Colonic mucosa (tissue), 4 donors: ENCODE measurements at places on chromosomes 7 and 10. TPM values are rescaled to one million over a fixed set of nuclear protein-coding genes. Genes with fewer than 3 reads are reported as not detected.

DNA sequence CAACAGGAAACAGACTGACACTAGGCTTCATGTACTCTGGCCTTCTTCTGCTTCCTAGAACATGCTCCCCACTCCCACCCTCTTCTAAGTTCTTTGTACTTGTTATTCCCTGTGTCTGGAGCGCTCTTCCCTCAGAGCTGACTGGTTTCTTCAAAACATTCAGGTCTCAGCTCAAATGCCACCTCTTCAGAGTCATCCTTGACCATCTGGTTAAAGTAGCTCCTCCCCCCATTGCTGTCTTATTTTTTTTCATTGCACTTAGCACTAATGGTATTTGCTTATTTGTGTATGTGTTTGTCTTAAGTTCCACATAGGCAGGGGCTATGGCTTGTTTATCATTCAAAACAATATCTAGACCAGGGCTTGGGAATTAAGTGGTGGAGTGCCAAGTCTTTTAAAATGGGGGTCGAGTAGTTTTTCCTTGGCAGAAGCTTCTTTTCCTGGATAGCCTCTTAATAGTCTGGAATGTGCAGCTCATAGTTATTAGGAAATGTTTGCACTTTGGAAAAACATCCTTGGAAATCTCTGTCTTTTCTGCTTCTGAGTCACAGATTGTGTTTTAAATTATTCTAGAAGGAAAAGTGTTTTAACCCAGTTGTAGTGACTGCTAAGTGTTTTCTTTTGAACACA, 60.0 kb downstream of the RALA start:
- no peaks in the 10 kb centered on the region for H3K27me3 ChIP-seq
- no peak overlapping the region for H3K27ac ChIP-seq
- no peaks in the 10 kb centered on the region for H3K36me3 ChIP-seq
- H3K4me1 ChIP-seq, result peaks cover 4% of the 10 kb centered on the region
- no peak for DNase-seq

Gene EGR2
- total RNA-seq, result 8.2 TPM

- H3K4me1 ChIP-seq, result no peaks in the 10 kb centered on the region
- DNase-seq, result no peak
- H3K4me3 ChIP-seq, result no peak overlapping the region
- no peak overlapping the region for H3K27ac ChIP-seq
- no peaks in the 10 kb centered on the region for H3K27me3 ChIP-seq
Observed at GRCh38 chr7:112411186-112411795, 39.0 kb upstream of the IFRD1 start.

GRCh38 chr7:17299483-17299991, 1.1 kb downstream of the AHR start:
- H3K36me3 ChIP-seq, result no peaks in the 10 kb centered on the region
- H3K4me3 ChIP-seq, result peak overlapping the region; percentile 95

- no peaks in the 10 kb centered on the region for H3K27me3 ChIP-seq
- H3K4me1 ChIP-seq, result no peaks in the 10 kb centered on the region
- no peak overlapping the region for H3K27ac ChIP-seq
Observed at GRCh38 chr7:155796381-155797261, 15.6 kb downstream of the SHH start.

GRCh38 chr7:116447436-116447835, 52.1 kb upstream of the CAV2 start:
- H3K4me3 ChIP-seq, result no peak overlapping the region
- no peaks in the 10 kb centered on the region for H3K4me1 ChIP-seq
- H3K27ac ChIP-seq, result no peak overlapping the region
- H3K36me3 ChIP-seq, result no peaks in the 10 kb centered on the region
- no peaks in the 10 kb centered on the region for H3K27me3 ChIP-seq
- DNase-seq, result no peak

GRCh38 chr7:7099584-7100014, 82.7 kb upstream of the C1GALT1 start:
- no peak overlapping the region for H3K27ac ChIP-seq
- peak; percentile 51 for DNase-seq
- no peak overlapping the region for H3K4me3 ChIP-seq
- H3K27me3 ChIP-seq, result no peaks in the 10 kb centered on the region

- DNase-seq, result no peak
- no peak overlapping the region for H3K27ac ChIP-seq
- no peaks in the 10 kb centered on the region for H3K4me1 ChIP-seq
- no peak overlapping the region for H3K4me3 ChIP-seq
Observed at GRCh38 chr10:126872135-126872534, 33.1 kb upstream of the DOCK1 start.

- H3K27ac ChIP-seq, result no peak overlapping the region
- DNase-seq, result no peak
- no peaks in the 10 kb centered on the region for H3K36me3 ChIP-seq
- no peak overlapping the region for H3K4me3 ChIP-seq
Observed at GRCh38 chr7:7738177-7738576, 19.8 kb upstream of the RPA3 start.

Gene PLCE1
- total RNA-seq, result 45.5 TPM

Gene GNGT1
- not detected for total RNA-seq

DNA sequence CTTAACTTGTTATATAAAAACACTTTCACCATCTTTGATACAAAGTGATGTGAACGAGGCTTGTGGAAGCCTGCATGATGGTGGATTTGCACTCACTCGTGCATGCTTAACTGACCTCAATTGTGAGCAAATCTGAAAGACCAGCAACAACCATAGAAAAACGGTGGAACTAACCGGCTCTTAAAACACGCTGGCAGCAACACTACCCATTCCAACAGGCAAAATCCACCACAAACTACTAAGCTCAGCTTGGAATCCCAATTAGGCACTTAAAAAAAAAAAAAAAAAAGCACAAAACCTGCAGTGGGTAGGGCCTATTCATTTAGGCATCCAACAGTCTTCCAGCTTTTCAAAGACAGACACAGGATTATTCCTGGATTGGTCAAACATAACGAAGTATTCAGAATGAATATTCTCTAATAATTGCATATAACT, 1.8 kb downstream of the GDI2 start:
- DNase-seq, result peak; percentile 20
- H3K4me3 ChIP-seq, result peak overlapping the region; percentile 78
- no peaks in the 10 kb centered on the region for H3K27me3 ChIP-seq
- H3K27ac ChIP-seq, result no peak overlapping the region

DNA sequence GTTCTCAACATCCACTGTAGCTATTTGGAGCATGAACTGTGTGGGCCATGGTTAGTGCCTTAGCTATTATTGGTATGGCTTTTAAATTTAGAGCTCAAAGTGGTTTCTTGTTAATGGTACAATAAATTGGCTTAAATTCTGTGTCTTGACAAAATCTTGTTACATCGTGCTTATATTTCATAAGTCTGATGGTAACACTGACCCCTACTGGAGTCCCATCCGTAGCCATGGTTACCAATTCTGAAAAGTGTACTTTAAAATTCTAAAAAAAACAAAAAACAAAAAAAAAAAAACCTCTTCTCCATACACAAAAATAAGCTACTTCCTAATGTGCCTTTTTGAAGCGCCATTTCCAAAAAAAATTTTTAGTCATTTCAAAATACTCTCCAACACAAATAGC, 6.4 kb upstream of the RPP30 start:
- H3K27me3 ChIP-seq, result no peaks in the 10 kb centered on the region
- H3K4me1 ChIP-seq, result no peaks in the 10 kb centered on the region
- no peak overlapping the region for H3K4me3 ChIP-seq
- no peak overlapping the region for H3K27ac ChIP-seq
- DNase-seq, result no peak

Gene SCART1
- 1.3 TPM for total RNA-seq

DNA sequence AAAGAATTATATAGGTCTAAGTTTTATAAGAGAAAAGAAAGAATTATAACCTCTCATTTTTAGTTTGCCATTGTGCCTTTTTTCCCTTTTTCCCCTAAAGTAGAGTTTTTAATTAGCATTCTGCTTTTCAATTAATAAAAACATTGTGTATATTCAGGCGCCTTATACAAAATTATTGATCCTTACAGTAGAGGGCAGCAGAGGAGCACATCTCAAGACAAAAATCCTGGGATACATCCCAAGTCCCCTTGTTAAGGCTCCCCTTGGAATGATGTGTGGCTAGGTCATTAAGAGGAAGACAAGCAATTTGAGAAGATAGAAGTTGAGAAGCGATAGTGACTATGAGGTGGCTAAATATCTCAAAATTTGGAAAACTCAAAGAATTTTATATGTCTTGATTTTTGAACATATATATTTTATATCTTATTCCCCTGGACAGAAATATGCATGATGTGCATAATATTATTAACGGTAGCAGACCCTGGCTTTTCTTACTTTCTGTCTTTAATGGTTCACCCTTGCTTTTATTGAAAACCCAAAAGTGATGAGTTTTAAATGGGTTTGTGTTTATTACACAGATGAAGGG, 19.1 kb upstream of the TPK1 start:
- no peaks in the 10 kb centered on the region for H3K4me1 ChIP-seq
- no peaks in the 10 kb centered on the region for H3K27me3 ChIP-seq
- H3K4me3 ChIP-seq, result no peak overlapping the region
- no peaks in the 10 kb centered on the region for H3K36me3 ChIP-seq
- no peak for DNase-seq
- no peak overlapping the region for H3K27ac ChIP-seq

Gene NPFFR1
- 0.08 TPM for total RNA-seq

Gene RPEL1
- not detected for total RNA-seq

DNA sequence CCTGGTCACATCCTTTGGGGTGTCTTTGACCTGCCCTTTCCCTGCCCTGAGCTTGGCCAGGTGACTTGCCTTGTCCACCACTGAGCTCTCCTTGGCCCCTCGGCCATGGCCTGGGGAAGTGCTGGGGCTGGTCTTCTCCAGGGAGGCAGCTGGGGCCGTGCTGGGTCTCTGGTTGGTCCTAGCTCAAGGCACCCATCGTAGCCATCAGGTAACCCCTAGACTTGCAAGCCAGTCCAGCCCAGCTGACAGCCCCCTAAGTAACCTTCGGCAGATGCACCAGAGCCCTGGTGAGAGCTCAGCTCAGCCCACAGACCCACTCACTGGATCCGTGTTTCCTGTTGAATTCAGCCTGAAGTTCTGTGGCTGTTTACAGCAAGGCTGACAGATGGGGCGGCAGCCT, 176.2 kb upstream of the SHH start:
- no peaks in the 10 kb centered on the region for H3K4me1 ChIP-seq
- no peak for DNase-seq
- no peaks in the 10 kb centered on the region for H3K27me3 ChIP-seq
- no peak overlapping the region for H3K4me3 ChIP-seq

GRCh38 chr7:44631458-44632115, 25.2 kb downstream of the OGDH start:
- no peak for DNase-seq
- peak overlapping the region; percentile 53 for H3K27ac ChIP-seq
- no peaks in the 10 kb centered on the region for H3K27me3 ChIP-seq
- H3K4me1 ChIP-seq, result peaks cover 40% of the 10 kb centered on the region
- H3K4me3 ChIP-seq, result no peak overlapping the region

DNA sequence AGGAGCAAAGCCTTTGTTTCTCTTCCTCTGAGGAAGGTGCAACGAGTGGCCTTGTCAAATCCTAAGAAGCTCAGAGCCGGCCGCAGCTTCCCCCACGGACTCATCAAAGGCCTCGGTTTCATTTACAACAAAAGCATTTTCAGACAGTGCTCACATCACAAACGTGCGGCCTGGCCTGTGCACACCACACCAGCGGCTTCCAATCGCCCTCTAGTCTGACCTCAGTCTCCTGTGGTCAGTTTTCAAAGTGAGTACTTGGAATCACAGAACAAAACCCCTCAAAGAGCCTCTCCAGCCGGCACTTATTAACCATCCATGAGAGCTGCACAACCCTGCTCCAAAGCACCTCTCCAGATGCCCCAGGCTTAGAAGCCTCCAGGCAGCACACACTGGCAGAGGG, 3.3 kb downstream of the RADIL start:
- no peak overlapping the region for H3K4me3 ChIP-seq
- peaks cover 3% of the 10 kb centered on the region for H3K4me1 ChIP-seq

DNA sequence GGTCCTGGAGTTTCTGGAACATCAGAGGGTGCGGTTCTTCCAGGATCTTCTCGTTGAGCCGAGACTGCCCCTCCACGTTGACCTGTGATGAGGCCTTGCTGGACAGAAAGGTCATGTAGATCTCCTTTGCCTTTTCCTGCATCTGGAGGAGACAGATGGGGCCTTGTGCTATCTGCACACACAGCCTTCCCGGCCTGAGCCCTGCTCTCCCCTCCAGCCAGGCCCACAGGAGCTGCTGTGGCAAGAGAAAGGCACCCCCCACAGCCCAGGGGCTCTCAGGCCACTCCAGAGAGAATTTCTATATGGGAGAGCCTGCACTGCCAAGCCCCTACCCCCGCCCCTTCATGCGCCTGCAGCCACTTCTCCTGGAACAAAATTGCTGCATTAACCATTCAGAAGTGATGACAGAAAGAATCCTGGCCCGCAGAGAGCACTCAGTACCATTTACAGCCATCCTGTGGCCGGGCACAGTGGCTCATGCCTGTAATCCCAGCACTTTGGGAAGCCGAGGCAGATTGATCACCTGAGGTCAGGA, 26.9 kb downstream of the RGS10 start:
- H3K4me3 ChIP-seq, result no peak overlapping the region
- DNase-seq, result no peak
- no peaks in the 10 kb centered on the region for H3K27me3 ChIP-seq
- H3K27ac ChIP-seq, result no peak overlapping the region

- H3K36me3 ChIP-seq, result no peaks in the 10 kb centered on the region
- no peak overlapping the region for H3K27ac ChIP-seq
Observed at GRCh38 chr7:130950741-130951140, 216.7 kb upstream of the KLF14 start.

GRCh38 chr7:12229046-12229445, 18.0 kb downstream of the TMEM106B start:
- H3K4me3 ChIP-seq, result no peak overlapping the region
- H3K4me1 ChIP-seq, result no peaks in the 10 kb centered on the region
- no peak for DNase-seq
- H3K27me3 ChIP-seq, result no peaks in the 10 kb centered on the region
- H3K27ac ChIP-seq, result no peak overlapping the region
- H3K36me3 ChIP-seq, result no peaks in the 10 kb centered on the region

GRCh38 chr10:17033529-17034260, 95.9 kb downstream of the CUBN start:
- no peak overlapping the region for H3K4me3 ChIP-seq
- DNase-seq, result no peak
- H3K4me1 ChIP-seq, result no peaks in the 10 kb centered on the region
- H3K27ac ChIP-seq, result no peak overlapping the region

DNA sequence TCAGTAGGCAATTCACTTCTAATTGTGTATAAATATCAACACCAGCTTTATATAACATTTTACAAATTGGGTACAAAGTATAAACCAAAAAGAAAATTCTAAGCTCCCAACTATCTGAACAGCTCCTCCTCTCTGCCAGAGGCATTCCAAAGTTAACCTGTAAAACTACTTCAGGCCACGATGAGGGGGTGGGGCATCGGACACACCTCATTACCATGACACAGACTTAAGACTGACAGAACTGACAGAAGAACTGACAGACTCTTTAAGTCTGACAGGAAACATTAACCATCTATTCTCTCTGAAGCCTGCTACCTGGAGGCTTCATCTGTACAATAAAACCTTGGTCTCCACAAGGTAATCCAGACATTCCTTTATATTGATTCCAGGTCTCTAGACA, 12.3 kb downstream of the ESYT2 start:
- H3K27me3 ChIP-seq, result no peaks in the 10 kb centered on the region
- no peak overlapping the region for H3K4me3 ChIP-seq
- peaks cover 33% of the 10 kb centered on the region for H3K4me1 ChIP-seq
- peak; percentile 76 for DNase-seq
- no peaks in the 10 kb centered on the region for H3K36me3 ChIP-seq

- no peaks in the 10 kb centered on the region for H3K27me3 ChIP-seq
- DNase-seq, result no peak
- H3K4me3 ChIP-seq, result no peak overlapping the region
Observed at GRCh38 chr7:100823140-100823525, 4.2 kb downstream of the EPHB4 start.

Gene LBX1
- not detected for total RNA-seq

- H3K27ac ChIP-seq, result no peak overlapping the region
- H3K4me1 ChIP-seq, result no peaks in the 10 kb centered on the region
- H3K27me3 ChIP-seq, result no peaks in the 10 kb centered on the region
- H3K36me3 ChIP-seq, result no peaks in the 10 kb centered on the region
- DNase-seq, result no peak
Observed at GRCh38 chr7:136877509-136877908, 9.1 kb downstream of the CHRM2 start.
